ENCODE measurements at places on chromosomes 3 and 15. TPM values are rescaled to one million over a fixed set of nuclear protein-coding genes. Genes with fewer than 3 reads are reported as not detected.

The ZIC1 gene
- total RNA-seq = not detected

The TMC3 gene
- not detected for total RNA-seq

The C3orf22 gene
- total RNA-seq = not detected

The MORC1 gene
- not detected for total RNA-seq

The AHSG gene
- total RNA-seq = not detected

The GOLGA8S gene
- total RNA-seq = 0.15 TPM

The RLBP1 gene
- not detected for total RNA-seq

The WHAMM gene
- total RNA-seq = 4.1 TPM
